ENCODE measurements at places on chromosomes 7 and 10.

GRCh38 chr10:100858261-100858660, 54.5 kb upstream of the SLF2 start:
- no peak for DNase-seq

DNA sequence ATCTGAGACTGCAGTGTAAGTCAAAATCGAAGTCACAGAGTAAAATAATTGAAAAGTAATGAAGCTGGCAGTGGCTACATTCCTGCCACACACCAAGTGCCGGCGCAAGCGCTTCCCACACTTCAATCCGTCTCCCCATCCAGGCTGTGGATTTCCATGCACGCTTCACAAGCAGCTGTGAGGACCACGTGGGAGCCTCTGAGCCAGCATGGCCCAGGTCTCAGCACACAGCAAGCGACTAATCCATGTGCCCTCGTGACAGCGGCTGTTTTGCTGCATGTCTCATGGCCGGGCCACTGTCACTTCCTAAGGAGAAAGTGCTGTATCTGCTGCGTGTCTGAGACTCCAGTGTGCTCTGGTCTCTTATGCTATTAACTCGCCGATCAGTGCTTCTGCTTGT, 566.9 kb downstream of the DNAJB6 start:
- DNase-seq, result no peak

- DNase-seq, result no peak
Observed at GRCh38 chr10:120069700-120070099, 177.2 kb downstream of the SEC23IP start.

- DNase-seq, result no peak
Observed at GRCh38 chr7:151057506-151057988, at the start of gene CDK5. CDK5 (minus strand) TSS chr7:151057897; CDS start chr7:151057848, 49 bp downstream.

GRCh38 chr10:24418532-24418931, 209.6 kb downstream of the KIAA1217 start:
- DNase-seq, result no peak

DNA sequence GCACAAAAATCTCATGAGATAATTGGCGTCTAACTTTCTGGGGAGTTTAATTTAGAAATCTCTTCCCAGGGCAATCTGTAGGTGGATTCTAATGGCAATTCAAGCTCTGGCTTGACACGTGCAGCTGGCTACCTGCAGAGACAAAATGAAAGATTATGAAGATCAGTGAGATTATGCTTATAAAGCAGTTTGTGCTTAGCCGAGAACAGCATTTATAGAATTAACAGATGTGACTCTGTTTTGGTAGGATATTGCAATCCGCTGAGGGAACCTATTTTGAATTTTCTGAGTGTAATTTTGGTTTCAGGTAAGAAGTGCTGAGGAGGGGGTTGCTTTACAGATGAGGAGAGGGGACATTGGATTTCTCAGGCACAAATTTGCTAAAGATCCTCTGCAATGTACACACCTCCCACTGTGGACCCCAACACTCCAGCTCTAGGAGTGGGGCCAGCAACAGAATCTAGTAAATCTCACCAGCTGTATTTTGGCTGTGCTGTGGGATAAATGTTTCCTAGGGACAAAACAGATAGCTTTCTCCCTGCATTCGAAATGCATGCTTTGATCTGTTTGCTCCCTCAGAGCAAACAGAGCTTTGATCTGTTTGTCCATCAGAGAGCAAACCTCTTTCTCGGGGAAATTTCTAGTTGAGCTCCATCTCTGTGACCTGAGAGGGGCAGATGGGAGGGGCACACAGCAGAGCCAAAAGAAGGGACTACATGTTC, 7.4 kb downstream of the GJD4 start:
- no peak for DNase-seq

DNA sequence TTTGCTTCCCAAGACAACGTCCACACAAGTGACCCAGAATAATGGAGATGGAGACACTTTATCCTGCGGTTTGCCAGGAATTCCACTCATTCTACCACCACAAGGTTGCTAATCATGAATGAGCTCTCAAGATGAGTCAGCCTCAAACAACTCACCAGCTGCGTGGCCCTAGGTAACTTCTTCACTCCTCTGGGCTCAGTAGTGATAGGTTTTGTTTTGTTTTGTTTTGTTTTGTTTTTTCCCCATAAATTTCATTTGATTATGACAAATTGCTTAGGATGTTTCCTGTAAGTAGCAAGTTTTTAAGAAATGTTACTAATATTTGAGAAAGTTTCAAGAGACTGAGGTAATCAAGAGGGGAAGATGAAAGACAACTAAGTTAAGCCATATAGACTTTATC, 286.8 kb downstream of the PARD3 start:
- no peak for DNase-seq

- no peak for DNase-seq
Observed at GRCh38 chr7:32453341-32454011, 36.7 kb downstream of the LSM5 start.

DNA sequence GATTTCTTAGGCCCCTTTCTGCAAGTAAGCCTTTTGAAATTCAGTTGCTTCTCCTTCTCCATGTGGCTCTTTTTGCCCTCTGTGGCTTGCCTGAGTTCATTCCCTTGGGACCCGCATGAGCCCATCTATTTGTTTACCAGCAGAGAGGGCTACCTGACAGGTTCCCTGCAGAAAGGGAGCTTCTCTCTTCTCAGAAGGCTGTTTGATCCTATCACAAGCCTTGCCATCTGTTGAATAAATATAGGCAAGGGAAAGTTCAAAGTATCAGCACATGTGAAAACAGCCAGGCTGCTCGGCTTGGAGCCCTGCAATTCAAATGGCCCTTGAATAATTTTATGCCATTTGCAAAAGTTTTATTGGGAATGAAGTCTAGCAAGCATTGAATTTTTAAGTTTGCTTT, 720.2 kb upstream of the FZD8 start:
- no peak for DNase-seq

DNA sequence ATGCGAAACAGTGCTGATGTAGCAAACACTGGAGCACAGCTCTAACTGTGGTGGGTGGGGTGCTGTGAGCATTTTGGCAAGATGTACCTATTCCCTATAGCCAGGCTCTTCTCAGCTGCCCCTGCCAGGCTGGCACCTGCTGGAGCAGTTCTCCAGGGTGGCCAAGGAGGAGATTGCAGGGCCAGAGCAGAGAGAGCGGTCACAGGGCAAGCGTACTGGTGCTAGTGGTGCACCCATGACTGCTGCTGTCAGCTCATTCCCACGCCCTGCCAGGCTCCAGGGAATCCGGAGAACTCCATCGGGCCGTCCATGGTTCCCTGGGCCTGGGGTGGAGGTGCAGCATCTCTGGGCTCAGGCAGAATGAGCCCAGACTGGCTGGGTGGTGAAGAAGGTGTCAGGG, 2.1 kb downstream of the COL13A1 start:
- no peak for DNase-seq

All from stimulated activated CD4-positive, alpha-beta T cell treated with anti-CD3 and anti-CD28 coated beads, Interleukin-2, amount 100 ng/mL, for 48 hours (primary cell).